CD8-positive, alpha-beta T cell (primary cell): ENCODE measurements at places on chromosomes 6 and 20.

GRCh38 chr20:48904566-48905296 is 16.8 kb upstream of the ARFGEF2 start:
- DNase-seq = peak; percentile 76

- DNase-seq = no peak
These were observed 519 bp downstream of the MTRF1L start for GRCh38 chr6:153001767-153002612.

GRCh38 chr6:48067148-48067712 is 43.8 kb downstream of the PTCHD4 start:
- DNase-seq = no peak

- no peak for DNase-seq
These were observed 1.4 kb upstream of the MARCKS start for GRCh38 chr6:113855500-113856374.

DNA sequence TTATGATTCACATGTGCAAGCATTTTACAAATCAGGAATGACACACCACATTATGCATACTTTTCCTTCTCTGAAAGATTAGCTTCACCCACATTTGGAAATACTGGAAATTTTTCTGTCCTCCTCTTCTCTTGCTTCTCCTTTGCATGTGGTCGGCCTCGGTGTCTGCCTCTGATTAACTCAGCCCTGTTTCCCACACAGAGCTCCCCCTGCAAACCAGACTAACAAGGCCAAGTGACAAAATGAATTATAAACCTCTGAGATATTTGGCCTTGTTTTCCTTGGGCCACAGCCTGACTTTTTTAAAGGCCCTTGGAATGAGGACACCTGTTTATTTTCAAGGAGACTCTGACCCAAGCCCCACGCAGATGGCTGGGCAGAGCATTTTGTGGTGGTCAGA is 9.0 kb upstream of the CCN6 start:
- no peak for DNase-seq

GRCh38 chr20:11260611-11261010 is 586.8 kb upstream of the JAG1 start:
- no peak for DNase-seq

GRCh38 chr6:6591778-6592465 is 3.4 kb downstream of the LY86 start:
- peak; percentile 44 for DNase-seq

GRCh38 chr20:33594743-33595142 is 67.4 kb upstream of the C20orf144 start:
- DNase-seq = no peak

- no peak for DNase-seq
These were observed 4.1 kb downstream of the BPI start for GRCh38 chr20:38308047-38308438.

GRCh38 chr20:21714297-21715192 is 9.1 kb downstream of the PAX1 start:
- no peak for DNase-seq

GRCh38 chr6:28295326-28295725 is 14.0 kb downstream of the PGBD1 start:
- no peak for DNase-seq

- no peak for DNase-seq
These were observed 62.6 kb upstream of the GGTLC1 start for GRCh38 chr20:24051160-24051559.

- peak; percentile 34 for DNase-seq
These were observed 30.0 kb upstream of the ZNF217 start for GRCh38 chr20:53623454-53624211.

DNA sequence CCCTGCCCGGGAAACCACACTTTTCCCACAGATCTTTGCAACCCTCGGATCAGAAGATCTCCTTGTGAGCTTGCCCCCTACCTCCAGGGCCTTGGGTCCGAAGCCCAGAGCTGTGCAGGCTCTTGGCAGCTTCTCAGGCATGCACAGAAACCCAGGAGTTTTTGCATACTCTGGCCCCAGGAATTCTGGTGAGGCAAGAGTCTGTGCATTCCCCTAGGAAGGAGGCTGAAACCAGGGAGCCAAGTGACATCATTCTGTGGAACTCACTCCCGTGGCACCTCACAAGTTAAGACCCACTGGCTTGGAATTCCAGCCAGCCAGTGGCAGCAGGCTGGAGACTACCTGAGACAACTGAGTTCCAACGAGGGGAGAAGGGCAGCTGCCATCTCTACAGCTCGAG is 100.1 kb downstream of the TNFRSF21 start:
- no peak for DNase-seq

DNA sequence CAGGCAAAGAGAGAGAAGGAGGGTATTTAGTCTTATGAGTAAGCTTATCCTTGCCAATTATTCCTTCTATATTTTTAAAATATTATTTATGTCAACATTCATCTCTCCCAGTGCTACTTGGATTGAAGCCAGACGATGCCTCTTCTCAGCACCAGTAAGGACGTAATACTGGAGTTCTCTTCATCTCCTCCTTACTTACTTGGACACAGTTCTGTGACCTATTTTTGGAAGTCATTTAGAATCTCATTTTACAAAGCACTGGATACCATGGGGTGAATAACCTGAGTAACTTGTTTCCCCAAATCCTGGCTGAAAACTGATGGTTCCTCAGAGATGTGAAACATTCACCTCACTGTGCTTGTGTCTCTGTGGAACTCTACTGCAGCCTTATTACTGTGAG is 137.4 kb upstream of the LAMP5 start:
- DNase-seq = no peak

DNA sequence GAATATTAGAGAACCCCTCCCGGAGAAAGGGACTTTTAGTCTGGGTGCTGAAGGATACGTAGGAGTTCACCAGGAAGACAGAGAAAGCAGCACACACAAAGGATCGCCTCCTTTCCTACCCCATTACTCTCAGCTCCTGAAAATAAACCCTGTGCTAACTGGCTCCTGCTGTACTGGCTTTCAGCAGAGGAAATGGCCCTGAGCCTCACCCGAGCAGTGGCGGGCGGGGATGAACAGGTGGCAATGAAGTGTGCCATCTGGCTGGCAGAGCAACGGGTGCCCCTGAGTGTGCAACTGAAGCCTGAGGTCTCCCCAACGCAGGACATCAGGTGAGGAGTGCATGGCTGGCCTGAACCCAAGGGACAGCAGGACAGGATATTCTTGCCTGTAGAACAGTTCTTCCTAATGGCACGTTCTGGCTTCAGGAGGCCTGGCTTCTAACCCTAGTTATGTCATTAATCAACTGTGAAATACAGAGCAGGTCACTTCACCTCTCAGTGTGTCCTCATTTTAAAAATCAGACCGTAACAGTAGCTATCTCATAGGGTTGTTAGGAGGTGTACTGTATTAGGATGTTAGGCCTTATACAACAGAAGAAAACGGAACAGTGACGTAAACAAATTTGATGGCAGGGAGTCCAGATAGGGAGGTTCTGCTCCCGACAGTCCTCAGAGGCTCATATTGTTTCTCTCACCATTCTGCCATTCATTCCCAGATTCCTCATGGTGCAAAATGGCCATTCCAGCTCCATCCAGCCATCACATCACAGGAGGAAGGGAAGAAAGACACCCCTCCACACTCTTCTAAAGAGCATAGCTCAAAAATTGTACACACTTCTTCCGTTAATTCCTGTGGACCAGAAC is 1.8 kb downstream of the RBCK1 start:
- DNase-seq = no peak

DNA sequence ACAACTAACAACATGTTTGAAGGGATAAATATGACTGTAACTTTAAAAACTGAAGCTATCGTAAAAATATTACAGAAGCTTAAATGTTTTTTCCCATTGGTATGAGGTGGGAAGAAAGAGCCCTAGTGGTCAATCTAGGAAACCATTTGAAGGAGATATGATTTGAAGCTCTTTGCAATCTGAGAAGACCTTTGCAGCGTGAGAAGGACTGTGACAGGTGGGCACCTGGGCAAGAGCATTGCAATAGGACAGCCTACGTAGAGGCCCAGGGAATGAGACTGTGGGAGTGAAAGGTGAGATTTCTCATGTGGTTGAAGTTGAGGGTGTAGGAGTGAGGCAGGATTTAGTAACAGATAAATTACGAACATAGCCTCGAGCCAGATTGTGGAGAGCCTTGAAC is 108.0 kb upstream of the PDE7B start:
- no peak for DNase-seq

DNA sequence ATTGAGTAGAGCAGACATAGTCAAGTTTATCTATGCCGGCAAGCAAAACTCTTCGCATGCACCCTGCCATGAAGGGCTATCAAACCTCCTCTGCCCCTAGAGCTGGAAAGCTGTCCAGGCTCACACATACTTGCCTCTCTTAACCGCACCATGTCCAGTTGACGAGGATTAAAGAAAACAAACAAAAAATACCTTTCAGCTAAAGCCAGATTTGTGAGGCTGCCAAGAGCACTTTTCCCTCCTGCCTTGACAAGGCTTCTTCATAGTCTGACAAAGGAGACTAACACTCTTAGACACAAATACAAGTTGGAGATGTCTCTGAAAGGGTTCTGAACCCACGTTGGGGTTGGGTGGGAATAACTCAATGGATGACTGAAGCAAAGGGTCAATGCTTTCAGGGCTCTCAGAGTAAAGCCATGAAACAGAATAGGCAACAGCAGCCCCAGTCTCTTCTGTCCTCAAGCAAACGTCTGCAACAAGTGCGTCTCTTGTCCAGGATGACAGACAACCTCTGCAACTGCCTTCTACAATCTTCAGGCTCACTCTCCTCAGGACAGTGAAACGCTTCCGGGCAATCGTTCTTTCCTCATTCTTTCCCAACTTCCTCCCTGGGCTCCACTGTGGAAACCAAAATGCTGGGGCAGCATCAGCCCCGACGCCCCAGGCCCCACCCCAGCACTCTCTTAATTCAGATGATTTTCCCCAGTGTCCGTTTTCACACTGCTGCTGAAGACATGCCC is 57.8 kb downstream of the AGPAT4 start:
- no peak for DNase-seq

GRCh38 chr6:139879823-139880356 is 505.4 kb upstream of the CITED2 start:
- no peak for DNase-seq

DNA sequence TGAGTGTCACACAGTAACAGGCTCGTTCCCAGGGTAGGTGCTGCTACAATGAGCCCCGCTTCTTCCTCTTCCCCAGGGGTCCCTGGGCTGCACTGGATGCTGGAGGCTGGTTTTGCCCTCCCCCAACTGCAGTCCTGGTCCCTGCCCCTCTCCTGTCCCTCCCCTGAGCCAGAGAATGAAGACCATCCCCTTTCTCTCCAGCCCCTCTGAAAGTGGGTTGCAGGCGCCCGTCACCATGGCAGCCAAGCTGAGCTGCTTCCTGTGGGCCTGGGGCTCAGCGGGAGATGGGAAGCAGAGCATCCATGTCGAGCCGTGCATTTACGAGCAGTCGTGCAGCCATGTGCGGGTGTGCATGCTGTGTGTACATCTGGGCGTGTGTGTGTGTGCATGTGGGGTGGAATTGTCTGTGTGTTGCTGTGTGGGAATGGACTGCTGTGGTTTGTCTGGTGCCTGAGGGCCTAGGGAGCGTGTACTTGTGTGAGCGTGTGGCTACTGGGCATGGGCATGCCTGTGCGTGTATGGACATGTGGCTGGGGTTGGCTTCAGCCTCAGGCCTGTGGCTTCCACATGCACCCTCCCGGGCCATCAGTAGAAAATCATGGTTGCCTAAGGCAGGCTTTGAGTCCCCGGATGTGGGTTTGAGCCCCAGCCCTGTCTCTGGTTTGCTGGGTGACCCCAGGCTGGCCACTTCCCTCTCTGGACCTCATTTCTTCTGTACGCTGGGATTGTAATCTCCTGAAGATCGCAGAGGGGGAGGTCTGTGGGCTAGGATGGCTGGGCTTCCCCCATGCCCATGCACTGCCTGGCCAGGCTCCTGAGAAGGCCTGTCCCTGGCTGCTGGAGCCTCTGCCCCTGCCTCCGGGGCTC is 48.8 kb downstream of the SRC start:
- no peak for DNase-seq

GRCh38 chr6:108809211-108809610 is 39.0 kb upstream of the ARMC2 start:
- no peak for DNase-seq

DNA sequence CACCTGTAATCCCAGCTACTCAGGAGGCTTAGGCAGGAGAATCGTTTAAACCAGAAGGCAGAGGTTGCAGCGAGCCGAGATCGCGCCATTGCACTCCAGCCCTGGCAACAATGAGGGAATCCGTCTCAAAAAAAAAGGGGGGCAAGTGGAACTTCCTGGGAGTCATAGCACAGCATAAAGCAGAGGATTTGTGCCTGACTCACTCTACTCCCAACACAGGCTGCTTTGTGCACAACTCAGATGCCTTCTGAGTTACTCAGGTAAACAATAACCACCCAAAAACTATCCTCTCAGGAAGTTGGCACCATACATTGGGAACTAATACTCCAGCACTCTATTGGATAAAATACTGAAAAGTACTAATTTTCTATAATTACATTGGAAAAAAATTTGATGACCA is 2.5 kb upstream of the TMEM244 start:
- DNase-seq = no peak

GRCh38 chr6:162438980-162439379 is 288.6 kb downstream of the PRKN start:
- no peak for DNase-seq

DNA sequence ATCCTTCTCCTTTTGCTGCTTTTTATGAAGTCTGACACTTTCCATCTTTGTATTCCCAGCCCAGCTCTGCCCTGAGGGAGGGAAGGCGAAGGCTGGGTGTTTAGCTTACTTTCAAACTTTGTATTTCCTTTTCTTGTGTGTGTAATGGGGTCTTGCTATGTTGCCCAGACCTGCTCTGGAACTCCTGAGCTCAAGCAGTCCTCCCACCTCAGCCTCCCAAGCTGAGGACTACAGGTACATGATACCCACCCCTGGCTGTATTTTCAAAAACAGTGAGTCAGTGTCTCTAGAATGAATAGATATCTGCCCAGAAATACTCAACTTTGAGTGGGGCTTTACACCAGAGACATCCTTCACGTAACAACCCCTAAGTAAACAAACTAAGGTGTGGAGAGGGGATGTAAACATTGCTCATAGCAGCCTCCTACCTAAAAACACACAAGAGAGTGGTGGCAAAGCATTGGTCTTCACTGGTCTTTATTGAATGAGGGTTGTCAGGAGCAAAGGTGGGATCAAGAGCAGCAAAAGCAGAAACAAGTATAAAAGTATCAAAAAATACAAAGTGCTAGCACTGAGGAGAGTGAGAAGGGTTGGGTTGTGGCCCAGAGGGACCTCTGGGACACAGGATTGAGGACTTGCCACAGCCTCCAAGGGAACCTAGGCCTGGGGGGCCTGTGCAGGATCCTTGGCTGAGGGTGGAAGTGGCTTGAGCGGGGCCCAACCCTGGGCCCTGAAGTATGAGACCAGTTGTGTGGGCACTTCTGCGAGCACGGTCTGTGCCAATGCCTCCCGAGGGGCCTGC is 10.2 kb downstream of the SPAG4 start:
- DNase-seq = no peak

DNA sequence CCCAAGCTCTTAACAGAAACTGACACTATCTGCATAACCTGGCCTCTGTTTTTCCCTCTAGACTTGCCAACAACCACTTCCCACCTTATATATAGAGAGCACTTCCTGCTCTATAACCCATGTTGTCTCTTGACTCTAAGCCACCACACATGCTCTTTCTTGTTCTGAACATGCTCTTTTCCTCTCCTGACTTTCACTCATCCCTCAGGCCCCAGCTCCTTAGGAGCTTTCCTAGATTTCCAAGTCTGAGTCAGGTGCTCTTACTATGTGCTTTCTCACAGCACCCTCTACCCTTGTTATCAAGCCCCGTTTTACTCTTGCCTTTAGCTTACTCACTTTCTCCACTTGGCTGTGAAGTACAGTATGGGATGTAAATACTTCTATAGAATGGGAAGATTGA is 143.9 kb upstream of the EYA4 start:
- DNase-seq = no peak
